Natural killer cell treated with Interleukin-12 subunit alpha and Interleukin-12 subunit beta and Interleukin-15 and Interleukin-18, amount 100 ng/mL, for 72 hours (primary cell): ENCODE measurements at places on chromosomes 13 and 19.

DNA sequence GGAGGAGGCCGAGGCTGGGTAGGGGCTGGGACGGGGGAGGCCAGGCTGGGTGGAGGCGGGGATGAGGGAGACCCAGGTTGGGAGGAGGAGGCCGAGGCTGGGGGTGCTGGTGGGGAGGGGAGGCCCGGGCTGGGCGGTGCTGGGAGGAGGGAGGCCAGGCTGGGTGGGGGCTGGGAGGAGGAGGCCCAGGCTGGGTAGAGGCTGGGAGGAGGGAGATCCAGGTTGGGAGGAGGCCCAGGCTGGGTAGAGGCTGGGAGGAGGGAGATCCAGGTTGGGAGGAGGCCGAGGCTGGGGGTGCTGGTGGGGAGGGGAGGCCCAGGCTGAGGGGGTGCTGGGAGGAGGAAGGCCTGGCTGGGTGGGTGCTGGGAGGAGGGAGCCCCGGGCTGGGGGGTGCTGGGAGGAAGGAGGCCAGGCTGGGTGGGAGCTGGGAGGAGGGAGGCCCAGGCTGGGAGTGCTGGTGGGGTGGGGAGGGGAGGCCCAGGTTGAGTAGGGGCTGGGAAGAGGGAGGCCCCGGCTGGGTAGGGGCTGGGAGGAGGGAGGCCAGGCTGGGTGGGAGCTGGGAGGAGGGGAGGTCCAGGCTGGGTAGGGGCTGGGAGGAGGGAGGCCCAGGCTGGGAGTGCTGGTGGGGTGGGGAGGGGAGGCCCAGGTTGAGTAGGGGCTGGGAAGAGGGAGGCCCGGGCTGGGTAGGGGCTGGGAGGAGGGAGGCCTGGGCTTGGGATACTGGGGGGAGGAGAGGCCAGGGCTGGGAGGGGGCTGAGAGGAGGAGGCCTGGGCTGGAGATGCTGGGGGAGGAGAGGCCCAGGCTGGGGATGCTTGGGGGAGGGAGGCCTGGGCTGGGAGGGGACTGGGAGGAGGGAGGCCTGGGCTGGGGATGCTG is 10.7 kb downstream of the TPGS1 start:
- no peak for DNase-seq

DNA sequence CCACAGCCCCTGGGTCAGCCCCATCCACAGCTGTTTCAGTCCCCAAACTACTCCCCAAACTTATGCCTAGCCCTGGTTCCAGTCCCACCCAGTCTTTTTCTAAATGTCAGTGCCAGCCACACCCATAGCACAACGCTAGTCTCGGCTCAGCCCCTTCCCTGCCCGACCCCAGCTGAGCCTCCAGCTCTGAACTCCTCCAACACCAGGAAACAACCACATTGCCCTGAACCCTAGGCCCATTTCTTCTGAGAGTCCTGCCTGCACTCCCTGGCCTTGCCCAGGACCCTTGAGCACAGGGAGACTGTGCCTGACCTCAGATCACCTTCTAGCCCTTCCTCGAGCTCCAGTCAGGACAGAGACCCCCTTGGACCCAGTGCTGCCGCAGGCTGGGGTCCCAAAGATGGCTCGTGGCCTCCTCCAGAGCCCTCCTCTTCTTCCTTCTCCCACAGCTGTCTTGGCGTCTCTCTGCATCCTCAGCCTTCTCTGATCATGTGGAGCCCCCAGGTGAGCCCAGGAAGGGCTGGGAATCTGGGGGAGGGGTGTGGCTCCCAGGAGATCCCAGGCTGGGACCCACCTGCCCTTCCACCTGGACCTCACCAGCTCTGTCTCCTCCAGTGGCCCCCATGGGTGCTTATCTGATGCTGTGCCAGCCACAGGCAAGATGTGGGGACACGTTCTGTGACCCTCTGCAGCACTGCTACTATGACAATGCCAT is 33.0 kb upstream of the IGFL1 start:
- DNase-seq = no peak

DNA sequence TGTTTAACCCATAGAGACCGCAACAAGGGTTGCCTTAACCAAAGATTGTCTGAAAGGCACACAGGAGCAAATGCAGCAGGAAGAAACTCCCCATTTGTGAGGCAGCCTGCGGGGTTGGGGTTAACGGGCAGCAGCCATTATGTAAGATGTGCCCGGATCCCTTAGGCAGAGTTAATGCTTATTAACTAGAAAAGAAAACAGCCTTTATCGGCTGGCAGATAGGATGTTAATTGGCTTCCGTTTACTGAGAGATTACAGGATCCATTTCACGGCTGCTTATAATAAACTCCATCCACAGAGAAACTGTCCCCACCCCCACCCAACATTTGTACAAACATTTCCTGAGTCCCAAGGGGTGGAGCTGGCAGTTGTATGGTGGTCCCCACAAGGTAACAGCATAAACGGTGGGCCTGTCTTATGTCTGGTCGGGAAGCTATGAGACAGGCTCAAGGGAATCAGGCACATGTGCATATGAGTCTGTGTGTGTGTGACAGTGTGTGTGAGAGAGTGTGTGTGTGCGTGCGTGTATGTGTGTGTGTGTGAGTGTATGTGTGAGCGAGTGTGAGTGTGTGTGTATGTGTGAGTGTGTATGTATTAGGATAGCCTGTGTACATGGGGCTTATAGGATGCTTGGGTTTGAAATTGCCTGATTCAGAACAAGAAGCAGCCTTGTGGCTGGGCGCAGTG is 10.5 kb downstream of the SLC25A42 start:
- DNase-seq = no peak

DNA sequence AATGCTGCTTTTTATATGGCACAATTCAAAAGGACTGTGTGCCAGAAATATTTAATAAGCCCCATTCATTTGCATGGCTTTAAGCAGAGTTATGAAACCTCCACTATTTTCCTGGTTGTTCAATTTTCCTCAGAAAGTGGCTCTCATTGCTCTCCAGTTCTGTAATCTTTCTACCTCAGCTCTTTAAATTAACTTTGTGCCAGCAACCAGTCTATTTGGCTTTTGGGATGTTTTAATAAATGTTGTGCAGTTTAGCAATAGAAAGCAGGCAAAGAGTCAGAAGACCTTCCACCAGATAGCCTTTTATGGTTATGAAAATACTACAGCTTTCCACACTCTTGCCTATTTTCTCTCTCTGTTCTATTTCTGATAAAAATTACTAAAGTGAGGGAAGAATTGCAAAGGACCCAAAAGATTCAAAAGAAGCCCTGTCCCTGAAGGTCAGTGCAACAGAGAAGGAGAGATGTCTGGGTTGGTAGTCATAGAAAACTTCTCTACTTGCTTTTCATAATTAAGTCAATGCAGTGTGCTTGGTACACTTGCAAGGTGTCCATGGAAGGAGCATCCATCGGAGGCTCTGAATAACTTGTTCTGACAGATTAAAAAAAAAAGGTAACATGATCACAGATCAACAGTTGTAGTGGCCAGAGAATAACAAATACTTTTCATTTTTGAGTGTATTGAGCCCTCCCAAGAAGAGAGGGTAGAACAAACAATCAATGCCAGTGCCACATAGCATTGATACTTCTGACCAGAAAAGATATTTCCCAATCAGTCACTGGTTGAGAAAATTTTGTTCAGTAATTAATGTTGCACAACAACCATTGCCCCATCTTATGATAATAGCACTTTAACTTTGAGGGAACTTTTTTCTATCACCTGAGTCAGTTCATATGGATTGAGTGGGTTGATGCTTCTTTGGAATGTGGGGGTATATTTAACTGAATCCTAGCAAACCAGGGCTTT is 48.4 kb upstream of the SPRY2 start:
- no peak for DNase-seq

GRCh38 chr19:38514812-38515633 is 81.5 kb downstream of the RYR1 start:
- DNase-seq = no peak

GRCh38 chr19:42762789-42763188 is 2.7 kb downstream of the PSG8 start:
- DNase-seq = no peak

DNA sequence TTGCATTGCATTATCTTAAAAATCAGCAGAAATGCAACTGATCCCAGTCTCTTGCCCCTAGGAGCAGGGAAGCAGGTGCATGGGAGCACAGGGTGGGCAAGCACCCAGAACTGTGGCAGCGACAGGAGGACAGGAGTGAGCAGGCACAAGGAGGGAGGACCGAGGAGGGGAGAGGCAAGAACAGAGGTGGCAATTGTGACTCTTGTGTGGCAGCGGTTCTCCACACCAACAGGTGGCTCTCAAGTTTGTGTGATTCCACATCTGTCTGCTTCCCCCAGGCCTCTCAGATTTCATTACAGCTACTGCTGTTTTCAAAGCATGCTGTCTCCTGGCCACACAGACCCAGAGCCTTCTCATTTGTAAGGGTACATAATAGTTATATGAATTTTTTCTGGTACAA is 108.5 kb downstream of the STK24 start:
- no peak for DNase-seq

DNA sequence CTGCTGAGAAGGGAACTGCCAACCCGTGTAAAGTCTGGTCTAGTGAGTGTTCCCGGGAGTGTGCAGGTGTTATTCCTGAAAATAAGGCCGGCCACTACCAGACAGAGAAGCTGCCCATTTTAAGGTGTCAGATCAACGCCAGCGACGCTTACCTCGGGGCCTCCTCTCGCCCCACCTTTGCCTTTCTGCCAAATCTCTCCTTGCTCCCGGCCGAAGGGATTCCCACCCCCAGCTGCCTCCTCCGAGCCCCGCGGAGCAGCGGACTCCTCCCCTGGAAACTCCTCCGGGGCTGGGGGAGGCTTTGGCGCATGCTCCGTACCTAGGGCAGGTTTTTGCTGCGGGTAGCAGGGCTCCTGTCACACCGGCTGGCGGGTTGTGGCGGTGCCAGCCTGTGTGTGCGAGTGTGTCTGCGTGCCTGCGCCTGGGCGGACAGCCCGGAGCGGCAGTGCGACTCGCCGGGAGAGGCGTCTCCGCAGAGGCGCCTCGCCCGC is at the start of gene HS6ST3:
HS6ST3 (plus strand) TSS at position 359 of the 491 bp plus-strand sequence.
- DNase-seq = no peak

DNA sequence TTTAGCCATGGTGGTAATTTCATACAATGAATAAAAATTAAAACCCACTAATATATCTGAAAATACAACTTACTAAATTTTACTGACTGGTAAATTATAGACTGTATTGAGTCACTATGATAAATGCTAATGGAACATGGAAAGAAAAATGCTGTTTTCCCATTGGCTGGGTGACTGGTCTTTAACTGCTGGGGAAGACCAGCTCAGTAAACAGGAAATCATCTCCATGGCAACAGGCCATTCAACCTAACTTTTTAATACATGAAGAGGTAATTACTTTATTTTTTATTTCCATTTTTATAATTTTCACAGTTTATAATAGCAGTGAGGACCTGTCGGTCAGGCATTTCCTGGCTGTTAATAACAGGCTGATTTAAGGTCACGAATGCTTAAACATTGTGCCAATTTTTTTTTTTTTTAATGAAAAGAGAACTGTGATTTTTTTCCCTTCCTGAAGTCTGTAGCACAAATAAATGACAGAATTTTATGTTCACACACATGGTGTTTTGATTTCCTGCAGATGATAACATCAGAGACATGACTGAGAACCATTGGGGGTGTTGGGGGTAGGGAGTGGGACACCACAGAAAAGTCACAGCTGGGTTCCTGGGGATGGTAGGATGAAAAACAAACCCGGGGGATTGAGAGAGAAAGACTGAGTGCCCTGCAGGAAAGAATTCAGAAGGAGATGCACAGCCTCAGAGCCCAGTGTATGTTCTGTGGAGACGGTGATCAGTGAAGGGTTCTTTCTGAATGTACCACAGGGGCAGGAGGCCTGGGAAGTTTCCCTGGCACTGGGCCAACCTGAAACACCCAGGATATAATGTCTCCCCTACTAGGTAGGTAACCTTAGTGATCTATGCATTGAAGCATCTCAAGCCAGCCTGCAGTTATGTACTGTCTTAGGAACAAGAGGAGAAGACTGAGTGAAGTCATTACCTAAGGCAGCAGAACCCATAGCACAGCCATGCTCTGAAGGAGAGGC is 297.1 kb downstream of the COG6 start:
- DNase-seq = no peak

GRCh38 chr13:79987761-79988160 is 353.2 kb downstream of the SPRY2 start:
- DNase-seq = no peak

- no peak for DNase-seq
Measured at GRCh38 chr13:77390391-77390790, 63.5 kb upstream of the MYCBP2 start.

DNA sequence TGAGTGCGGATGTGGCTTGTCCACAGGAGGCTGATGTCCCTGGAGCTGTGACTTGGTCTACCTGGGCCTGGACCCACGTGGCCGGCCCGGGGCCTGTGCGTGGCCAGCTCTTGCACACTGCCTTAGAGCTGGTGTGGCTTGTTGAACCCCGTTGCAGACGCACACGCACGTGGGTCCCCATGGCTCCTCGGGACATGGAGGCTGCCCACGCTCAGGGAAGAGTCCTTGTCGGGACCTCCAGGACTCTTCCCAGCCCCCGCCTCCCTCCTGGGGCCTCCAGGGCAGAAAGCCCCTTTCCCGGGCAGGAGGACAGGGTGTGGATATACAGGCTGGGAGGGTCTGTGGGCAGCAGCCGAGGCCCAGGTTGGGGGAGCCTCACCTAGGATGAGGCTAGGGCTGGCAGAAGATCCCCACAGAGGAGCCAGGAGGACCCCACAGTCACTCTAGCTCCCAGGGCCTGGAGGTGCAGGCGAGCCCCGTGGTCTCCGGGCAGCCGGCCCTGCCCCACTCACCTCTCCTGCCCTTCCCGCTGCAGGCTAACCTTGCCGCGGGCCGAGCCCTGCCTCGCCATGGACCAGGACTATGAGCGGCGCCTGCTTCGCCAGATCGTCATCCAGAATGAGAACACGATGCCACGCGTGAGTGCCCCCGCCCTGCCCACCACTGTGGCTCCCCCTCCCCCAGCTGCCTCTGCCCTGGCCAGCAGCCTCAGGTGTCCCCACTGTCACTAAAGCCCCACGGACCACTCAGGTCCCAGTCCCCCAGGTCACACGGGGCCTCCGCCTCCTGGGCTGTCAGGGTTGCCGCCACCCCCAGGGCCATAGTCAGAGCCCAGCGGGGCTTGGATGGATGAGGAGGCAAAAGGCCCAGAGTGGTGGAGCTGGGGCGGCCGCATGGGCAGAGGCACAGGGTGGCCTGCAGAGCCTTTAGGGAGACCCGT is 16.3 kb upstream of the TEKTIP1 start:
- peak; percentile 58 for DNase-seq

GRCh38 chr19:18946918-18947317 is 5.9 kb upstream of the HOMER3 start:
- no peak for DNase-seq

- DNase-seq = no peak
Measured at GRCh38 chr19:15280048-15280725, 47.9 kb upstream of the EPHX3 start.
